Stimulated activated CD4-positive, alpha-beta T cell treated with anti-CD3 and anti-CD28 coated beads, TNF-alpha, amount 100 ng/mL, for 24 hours (primary cell): ENCODE measurements at places on chromosomes 7 and 10.
A peak's percentile ranks its signal among the peaks of the same experiment; 100 is the strongest.

DNA sequence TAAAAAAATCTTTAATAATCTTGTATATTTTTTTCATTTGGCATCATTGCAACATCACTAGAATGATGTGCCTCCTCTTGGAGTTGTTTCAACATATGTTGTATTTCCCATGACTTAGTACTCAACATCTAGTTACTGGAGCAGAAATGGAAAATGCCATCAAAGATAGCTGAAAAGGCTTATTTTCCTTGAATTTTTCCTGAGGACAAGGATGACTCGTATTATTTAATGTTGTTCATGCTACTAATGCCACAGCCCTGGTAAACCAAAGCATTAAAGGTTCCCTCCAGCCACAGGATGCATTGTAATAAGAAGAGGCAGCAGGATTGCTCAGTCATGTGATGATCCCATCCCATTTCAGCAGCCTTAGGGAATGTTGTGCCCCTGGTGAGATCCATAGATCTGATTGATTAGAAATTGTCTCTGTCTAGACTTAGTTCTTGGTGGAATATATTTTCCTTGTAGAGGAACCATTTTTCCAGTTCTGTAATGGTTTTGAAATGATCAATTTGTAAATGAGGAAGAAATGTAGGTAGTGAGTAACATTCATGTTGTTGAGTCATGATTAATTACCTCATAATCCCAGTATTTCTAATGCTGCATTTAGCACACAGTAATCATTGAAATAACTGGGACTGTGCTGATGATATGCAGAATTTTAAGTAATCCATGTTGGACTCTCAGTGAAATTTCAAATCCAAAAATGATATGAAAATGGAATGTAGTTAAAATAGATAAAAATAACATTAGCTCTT is 91.3 kb upstream of the SMIM30 start:
- no peak for DNase-seq

GRCh38 chr10:61541960-61542359 is 88.8 kb upstream of the TMEM26 start:
- DNase-seq: no peak

DNA sequence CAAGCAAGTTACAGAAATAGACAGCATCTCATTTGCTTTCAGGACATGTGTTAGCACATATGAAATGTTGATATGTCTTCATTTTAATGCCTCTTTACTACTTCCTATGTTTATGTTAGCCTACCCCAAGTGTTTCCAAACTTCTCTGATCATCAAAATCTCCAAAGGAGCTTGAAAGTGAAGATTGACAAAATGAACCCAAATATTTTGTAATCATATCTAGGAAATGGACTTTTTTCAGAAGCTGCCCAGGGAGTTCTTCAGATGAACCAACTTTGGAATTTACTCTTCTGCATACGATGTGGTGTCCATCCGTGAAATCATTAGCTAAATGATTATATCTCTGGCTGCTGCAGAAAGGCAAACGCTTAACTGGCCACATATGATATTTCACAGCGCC is 101.2 kb upstream of the AOAH start:
- no peak for DNase-seq

DNA sequence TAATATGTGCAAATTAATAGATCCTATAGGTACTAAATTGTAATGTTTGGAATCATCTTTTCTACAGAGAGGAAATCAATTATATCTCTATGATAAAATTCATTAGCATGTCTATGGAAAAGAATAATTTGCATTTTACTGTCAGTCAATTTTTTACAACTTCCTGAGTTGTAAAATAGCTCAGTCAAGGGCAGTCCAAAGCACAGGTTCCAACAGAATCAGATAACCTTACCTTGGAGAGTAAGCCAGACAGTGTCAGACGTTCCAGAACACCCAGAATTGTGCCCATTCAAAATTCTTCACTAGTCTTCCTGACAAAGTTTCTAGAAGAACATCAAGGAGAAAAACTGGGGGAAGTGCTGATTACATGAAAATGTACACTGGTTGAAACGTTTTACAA is 31.1 kb upstream of the IMMP2L start:
- DNase-seq: no peak

- no peak for DNase-seq
Observed at GRCh38 chr7:31408140-31408729, 67.7 kb upstream of the NEUROD6 start.

GRCh38 chr7:130961128-130961601 is 227.2 kb upstream of the KLF14 start:
- DNase-seq: peak; percentile 76

DNA sequence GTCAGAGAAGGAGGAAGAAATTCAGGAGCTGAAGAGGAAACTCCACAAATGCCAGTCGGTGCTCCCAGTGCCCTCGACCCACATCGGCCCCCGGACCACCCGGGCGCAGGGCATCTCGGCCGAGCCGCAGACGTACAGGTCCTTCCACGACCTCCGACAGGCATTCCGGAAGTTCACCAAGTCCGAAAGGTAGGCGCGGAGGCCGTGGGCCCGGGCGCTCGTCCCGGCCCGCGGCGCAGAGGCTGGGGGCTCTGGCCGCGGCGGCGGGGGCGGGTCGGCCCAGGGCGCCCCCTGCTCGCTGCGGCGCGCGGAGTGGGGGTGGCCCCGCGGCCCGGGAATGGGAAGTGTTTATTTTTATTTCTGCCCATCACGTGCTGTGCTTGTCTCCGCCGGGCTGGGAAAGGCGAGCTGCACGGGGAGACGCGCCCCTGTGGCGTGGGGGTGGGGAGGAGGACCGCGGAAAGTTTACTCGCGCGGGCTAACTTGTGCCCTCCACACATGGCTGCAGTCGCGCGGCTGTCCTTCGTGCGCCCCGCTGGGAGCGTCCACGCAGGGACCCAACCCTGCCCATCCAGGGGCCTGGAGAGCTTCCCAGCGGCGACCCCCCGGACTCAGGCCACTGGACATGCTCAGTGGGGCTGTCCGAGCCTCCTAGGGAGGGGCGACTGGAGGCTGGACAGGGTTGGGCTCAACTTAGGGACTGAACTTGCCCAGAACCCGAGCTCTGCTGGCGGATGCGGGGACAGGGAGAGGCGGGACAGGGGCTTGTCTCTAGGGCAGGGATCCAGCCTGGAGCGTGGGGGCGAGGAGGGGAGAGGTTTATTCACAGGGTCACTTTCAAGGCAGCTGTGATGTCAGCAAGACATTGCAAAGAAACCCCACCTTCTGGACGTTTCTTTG is 82.6 kb upstream of the PRKG1 start:
- DNase-seq: no peak

DNA sequence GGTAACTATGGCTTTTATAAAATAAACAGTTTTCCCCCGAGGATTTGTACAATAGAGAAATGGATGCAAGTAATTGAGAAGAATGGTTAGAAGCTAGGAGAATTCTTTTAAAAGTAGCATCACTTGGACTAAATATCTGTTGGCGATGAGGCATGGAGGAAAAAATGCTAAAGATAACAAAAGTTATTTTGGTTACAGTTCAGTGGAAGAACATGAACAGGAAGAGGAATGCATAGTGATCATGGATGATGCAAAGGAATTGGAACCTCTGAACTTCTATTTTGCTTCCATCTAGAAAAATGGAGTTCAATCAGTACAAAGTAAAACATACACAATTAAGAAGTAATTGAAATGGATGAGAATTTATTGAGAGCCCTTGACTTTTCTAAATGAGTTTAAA is 32.9 kb downstream of the ENTPD1 start:
- DNase-seq: no peak

DNA sequence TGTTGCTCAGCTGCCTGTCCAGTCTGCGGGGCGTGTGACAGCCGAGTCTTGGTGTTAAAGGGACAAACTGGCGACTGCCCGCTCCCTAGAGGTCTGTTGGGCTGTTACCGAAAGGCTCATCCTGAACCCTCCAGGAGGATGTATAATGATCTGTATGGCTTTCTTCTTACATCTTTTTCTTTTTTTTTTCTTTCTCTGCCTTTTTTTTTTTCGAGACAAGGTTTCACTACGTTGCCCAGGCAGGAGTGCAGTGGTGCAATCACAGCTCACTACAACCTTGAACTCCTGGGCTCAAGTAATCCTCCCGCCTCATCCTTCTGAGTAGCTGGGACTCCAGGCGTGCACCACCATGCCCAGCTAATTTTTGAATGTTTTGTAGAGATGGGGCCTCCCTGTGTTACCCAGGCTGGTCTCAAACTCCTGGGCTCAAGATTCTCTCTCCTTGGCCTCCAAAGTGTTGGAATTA is 857 bp downstream of the INTS15 start:
- DNase-seq: no peak

- DNase-seq: no peak
Observed at GRCh38 chr10:80292607-80293239, 3.3 kb upstream of the MAT1A start.

GRCh38 chr7:86708031-86708680 is 64.4 kb downstream of the GRM3 start:
- DNase-seq: no peak

GRCh38 chr10:71666639-71667386 is 52.8 kb downstream of the C10orf105 start:
- peak; percentile 6 for DNase-seq

DNA sequence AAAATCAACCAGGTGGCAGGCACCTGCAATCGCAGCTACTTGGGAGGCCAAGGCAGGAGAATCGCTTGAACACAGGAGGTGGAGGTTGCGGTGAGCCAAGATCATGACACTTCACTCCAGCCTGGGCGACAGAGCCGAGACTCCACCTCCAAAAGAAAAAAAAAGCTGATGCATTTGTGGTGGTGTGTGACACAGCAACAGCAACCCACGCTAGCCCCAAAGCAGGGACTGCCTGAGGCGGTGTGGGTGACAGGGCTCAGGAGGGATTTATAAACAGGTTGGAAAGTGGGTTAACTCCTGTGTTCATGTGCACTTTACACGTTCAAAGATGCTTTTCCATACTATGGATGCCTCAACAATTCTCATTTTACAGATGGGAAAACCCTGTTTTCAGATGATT is 395.9 kb upstream of the PODXL start:
- DNase-seq: no peak

GRCh38 chr7:76011442-76011861 is 17.1 kb upstream of the TMEM120A start:
- no peak for DNase-seq

DNA sequence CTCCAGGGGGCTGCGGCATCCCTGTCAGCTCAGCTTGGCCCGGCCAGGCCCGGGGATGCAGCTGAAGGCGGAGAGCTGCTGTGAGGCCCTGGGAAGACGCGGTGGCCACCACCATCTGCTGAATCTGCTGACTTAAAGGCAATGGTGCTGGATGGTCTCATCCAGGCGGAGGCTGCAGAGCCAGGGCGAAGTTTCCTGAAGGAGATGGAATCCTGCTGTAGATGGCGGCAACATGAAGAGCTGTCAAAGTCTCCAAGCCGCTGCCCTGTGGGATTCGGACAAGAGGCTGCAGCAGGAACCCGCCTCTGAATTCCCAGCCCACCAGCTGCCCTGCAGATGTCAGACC is 200.1 kb downstream of the PTPRN2 start:
- no peak for DNase-seq

- DNase-seq: no peak
Observed at GRCh38 chr10:4541292-4541691, 284.7 kb upstream of the AKR1E2 start.

DNA sequence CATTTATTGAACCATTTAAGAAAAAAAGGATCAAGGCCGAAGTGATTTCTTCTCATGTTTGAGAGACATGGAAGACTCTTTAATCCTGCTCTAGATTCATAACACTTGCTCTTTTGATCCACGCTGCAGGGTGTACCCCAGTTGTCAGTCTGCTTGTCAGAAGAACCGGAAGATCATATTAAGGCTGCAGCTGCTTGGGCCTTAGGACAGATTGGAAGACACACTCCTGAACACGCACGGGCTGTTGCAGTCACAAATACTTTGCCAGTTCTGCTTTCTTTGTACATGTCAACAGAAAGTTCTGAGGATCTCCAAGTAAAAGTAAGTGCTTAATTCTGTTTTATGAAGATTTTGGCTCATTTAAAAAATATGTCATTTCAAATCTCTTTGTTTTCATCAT is 46.3 kb downstream of the SPAG6 start:
- no peak for DNase-seq

- DNase-seq: no peak
Observed at GRCh38 chr10:117674646-117675045, 132.1 kb downstream of the EMX2 start.

GRCh38 chr7:114369294-114369693 is 45.3 kb upstream of the FOXP2 start:
- no peak for DNase-seq

DNA sequence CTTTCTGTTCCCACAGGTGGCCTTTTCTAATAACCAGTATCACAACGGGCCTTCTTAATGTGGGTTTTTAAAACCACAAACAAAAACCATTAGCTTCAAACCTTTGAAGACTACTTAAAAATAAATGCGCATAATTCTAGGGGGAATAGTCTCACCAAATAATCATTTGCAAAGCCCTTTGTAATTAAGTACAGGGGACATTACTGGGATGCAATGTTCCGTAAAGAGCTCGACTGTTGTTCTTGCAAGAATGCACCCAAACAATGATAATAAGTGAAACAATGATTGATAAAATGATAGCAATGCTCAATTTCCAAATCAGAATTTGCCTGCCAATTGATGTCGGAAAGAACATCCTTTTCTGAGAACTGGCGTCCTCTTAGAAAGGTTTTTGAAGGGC is 589.1 kb upstream of the ADARB2 start:
- DNase-seq: no peak

DNA sequence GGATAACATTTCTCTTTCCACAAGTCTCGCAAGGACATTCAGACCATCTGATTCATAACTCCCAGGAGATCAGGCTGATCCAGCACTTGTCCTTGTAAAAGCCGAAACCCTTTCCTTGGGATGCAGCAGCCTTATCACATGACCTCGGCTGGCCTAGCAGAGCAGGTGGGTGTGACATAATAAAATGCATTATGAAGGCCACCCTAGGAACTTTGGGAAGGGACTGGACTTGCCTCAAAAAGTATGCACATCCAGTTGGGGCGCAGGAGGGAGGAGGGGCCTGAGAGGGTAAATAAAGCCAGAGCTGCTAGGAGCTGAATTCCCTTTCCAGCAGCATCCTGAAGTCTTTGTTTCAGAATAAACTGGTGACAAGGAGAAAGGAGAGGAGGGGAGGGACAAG is 260.8 kb downstream of the SNX13 start:
- DNase-seq: no peak
